Germinal center (tissue), 1 donor: ENCODE measurements at places on chromosomes 11 and 22.

GRCh38 chr11:114163229-114163631, 103.7 kb downstream of the ZBTB16 start:
- no peak for DNase-seq

GRCh38 chr11:2945757-2946287, 16.6 kb upstream of the PHLDA2 start:
- no peak for DNase-seq

- DNase-seq: no peak
Measured at GRCh38 chr11:6458352-6459098, 15.2 kb downstream of the TRIM3 start.

DNA sequence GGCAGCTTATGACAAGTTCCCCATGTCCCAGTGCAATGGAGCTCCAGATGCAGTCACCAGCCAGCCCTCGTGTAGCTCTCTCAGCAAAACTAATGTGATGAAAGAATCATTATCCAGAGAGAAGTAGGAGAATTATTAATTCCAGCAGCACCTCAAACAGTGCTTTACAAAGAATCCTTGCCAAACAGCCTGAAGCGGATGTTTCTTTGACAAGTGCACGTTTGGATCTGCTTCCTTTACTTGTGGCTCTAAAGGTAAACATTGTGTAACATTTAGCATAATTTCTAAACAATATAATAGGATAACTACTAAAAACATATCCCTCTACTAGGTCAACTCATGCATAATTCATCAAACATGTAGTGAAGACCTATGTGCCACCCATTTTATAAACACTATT, 197.0 kb downstream of the FAM181B start:
- no peak for DNase-seq

DNA sequence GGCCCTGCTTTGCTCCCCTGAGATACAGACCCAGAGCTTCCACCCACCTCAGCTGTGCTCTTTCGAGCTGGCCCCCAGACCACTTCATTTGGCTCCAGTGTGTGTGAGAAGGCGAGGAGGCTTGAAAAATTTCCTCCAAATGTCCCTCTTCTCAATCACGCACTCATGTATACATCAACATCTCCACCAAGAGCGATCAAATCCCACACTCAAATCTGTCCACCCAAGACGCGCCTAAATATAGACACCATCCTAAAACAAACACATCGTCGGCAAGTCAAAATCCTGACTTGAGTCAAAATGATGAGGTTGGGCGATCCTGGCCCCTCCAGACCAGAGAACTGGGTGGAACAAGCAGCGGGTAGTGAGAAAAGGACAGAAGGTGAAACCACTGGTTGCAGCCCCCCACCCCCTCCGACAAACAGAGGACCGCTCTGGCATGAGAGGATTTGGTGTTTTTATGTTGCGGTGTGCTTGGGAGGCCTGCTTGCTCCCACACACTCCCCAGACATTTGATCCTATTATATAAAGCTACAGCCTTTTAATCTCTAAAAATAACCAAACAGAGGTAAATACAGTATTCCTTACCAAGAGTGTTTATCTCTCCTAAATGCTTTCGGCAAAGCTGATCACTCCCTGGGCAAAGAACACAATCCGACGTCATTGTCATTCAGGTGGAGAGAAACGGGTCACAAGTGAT, 10.2 kb downstream of the MN1 start:
- DNase-seq: no peak

DNA sequence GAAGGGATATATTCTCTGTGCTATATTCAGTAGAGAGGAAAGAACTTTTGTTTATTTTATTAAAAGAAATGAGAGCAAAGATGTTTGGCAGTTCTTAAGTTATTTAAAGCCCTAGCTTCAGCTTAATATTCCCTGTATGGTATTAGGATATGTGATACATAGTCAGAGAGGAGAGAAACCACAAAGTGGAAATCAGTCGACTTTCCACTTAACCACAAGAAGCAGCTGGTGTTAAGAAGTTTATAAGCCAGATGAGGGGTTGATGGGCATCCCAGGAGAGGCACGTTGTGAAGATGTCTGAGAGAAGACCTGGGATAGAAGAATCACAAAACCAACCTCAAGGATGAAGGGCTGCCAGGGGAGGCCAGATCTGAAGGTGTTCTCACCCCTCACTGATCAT, 23.3 kb upstream of the PHF21B start:
- DNase-seq: no peak

GRCh38 chr11:121802542-121802941, 313.5 kb downstream of the BLID start:
- DNase-seq: no peak

DNA sequence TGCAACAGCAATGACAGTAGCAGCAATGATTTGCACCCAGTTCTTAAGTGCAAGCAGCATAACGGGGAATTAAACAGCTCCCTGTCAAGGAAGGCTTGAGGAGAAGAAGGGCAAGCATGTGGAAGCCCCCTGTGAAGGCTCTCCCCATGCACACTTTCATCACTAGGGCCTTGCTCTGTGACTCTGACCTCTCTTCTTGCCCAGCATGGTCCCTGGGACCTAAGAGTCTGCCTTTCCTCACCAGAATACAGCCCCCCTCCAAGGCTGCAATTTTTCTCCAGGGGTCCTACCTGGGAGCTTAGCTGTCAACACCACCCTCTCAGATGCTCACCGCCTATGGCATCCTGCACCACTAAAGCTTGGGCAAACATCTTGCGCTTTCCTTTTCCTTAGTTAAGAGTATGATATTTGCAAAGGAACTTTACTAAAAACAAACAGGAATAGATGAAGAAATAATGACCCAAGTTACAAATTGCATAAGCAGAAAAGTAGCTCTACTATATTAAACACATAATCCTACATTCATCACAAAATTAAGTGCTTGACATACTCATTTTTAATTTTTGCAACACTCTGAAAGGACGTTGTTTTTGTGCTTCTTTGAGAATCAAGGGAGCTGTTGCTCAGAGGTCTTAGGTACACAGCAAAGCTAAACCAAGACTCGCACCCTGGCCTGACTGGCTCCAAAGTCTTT, 187.6 kb downstream of the ADAMTS15 start:
- DNase-seq: no peak

GRCh38 chr11:101032991-101033390, 96.6 kb downstream of the PGR start:
- DNase-seq: no peak

DNA sequence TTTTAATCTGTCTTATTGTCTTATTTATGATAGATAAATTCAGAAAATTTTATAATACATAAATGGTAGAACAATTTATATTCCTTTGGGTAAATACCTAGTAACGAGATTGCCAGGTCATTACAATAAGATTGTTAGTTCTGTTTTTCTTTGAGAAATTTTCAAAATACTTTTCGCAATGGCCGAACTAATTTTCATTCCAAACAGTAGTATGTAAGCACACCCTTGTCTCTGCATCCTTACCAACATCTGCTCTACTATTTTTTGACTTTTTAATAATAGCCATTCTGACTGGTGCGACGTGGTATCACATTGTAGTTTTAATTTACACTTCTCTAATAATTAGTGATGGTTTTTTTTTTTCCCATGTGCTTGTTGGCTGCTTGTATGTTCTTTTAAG, 351.4 kb upstream of the LUZP2 start:
- DNase-seq: no peak

DNA sequence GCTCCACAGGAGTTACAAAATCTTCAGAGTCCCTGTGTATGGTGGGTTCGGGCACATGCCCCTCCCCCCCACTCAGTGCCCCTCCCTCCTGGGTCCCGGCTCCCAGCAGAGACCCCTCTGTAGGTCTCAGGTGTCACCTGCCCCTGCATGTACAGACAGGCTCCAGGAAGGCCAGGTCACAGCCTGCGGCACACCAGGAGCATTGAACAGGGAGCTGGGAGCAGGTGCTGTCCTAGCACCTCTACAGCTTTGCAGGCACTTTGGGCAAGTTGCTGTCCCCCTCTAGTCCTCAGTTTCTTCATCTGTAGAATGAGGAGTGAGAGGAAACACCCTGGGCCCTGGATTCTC, 80.1 kb upstream of the RTL6 start:
- DNase-seq: no peak

DNA sequence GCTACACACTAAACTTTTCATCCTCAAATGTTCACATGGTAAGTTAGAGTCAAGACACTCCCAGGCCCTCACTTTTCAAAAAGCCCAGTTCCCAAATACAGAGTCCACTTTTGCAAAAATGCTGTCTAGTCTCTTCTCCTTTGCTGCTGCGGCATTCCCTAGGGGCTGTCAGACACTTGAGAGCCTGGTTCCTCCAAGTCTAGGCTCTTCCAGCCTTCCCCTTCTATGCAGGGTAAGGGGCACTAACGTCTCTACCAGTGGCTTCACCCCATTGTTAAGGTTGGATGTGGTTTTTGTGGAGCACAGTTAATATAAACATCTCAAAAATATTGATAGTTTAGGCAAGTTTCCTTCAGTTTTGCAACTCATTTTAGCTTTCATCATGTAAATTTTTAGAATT, 181.5 kb downstream of the KIF18A start:
- no peak for DNase-seq

DNA sequence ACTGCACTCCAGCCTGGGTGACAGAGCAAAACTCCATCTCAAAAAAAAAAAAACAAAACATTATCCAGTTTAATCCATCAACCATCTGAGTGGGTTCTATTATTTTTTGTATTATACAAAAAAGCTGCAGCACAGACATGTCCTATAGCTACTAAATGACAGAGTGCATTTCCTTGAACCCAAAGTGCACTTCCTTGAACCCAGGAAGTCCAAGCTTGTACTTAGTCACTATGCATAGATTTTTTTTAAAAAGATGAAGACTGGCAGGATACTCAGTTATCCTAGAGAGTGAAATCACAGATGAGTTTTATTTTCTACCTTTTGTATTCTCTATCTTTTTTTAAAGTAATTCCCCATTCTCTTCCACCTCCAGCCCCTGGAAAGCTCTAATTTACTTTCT, 8.0 kb upstream of the RRAS2 start:
- DNase-seq: no peak

- DNase-seq: no peak
Measured at GRCh38 chr11:117334896-117335295, 7.2 kb downstream of the CEP164 start.

- DNase-seq: no peak
Measured at GRCh38 chr11:124811399-124812125, 11.4 kb upstream of the MSANTD2 start.

GRCh38 chr11:117826190-117826570, 1.6 kb upstream of the FXYD2 start:
- DNase-seq: no peak

DNA sequence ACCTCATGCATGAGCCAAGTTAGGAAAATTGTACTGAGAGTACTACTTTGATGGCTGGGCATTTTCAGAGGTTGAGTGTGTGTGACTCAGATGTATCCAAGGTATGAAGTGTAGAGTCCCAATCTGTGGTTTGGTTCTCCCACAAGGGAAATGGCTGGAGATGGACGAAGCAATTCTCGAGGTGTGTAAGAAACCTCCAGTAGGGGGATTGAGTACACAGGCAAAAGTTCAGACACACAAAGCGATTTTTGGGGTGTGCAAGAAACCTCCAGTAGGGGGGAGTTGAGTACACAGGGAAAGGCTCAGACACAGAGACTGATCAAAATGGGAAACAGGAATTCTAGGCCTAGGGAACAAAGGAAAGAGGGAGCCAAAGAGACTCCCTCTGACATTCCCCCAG, 1536.3 kb downstream of the FAM181B start:
- DNase-seq: no peak

- DNase-seq: no peak
Measured at GRCh38 chr22:47198801-47199251, 436.4 kb downstream of the TBC1D22A start.

- DNase-seq: peak; percentile 23
Measured at GRCh38 chr22:29071261-29072045, 1.4 kb upstream of the KREMEN1 start.

GRCh38 chr11:93832780-93833179, 17.6 kb downstream of the VSTM5 start:
- DNase-seq: no peak

- DNase-seq: no peak
Measured at GRCh38 chr11:109972939-109973338, 120.3 kb upstream of the ZC3H12C start.

GRCh38 chr11:78385205-78385604, 32.4 kb downstream of the GAB2 start:
- DNase-seq: no peak
